ENCODE measurements at places on chromosomes 13 and 19. TPM values are rescaled to one million over a fixed set of nuclear protein-coding genes. Genes with fewer than 3 reads are reported as not detected.

- DNase-seq, result peak; percentile 81
Observed at GRCh38 chr19:33048806-33049676, 15.6 kb downstream of the RHPN2 start.

DNA sequence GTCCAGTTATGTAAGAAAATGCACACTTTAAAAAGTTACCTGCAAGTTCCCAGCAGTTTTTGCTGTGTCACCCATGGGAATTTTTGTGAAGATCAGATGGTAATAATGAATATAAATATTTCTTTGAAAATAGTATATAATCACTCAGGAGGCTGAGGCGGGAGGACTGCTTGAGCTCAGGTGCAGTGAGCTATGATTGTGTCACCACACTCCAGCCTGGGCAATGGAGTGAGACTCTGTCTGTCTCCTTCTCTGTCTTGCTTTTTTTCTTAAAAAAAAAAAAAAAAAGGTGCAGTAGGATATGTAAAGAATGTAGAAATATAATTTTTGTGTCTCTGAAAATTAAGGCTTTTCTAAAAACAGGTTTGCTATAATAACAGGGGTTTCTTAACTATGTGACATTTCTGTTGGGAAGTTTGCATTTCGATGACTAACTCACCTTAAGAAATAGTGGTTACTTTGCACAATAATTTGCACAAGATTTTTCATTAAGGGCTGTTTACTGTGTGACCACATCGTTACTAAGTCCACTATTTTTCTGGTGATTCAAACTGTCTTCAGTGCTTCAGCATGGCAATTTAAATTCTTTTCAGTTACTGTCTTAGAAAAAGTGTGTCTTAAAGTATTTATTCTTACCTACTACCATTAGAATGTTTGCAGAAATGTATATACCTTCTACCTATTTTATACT lies 37.3 kb downstream of the DNAJC3 start:
- DNase-seq, result no peak

GRCh38 chr13:45280751-45281634 lies 60.0 kb downstream of the TPT1 start:
- peak; percentile 56 for DNase-seq

DNA sequence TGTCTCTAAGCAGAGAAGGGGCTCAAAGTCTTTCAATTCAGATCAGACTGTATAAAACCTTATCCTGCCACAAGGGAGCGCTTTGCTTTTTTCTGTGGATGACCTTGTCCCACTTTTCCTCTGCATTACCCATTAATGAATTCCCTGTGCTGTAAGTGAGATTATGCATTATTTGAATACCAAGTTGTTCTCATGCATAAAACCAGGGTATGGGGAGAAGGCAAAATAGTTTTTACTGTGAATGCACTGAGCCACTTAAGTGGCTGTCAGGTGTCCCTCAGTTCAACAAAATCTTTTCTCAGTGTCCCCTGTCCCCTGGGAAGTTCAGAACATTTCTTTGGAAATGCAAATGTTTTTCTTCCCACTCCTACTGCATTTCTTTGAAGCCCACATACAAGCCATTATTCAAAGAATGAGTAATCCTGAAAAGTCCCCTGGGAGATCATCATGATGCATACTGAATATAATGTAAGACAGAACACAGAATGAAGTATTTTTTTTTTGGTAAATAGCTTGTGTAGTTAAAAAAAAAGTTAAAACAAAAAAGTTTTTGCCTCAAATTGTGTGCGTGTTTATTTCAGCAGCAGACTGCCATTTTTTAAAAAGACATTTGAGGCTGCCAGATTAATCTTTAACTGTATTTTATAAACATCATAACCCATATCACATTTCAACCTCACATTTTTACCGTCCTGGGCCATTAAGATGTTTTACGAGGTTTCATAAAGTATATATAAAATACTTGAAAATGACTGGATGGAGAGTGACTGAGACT lies 506.7 kb upstream of the PCDH9 start:
- peak; percentile 38 for DNase-seq

DNA sequence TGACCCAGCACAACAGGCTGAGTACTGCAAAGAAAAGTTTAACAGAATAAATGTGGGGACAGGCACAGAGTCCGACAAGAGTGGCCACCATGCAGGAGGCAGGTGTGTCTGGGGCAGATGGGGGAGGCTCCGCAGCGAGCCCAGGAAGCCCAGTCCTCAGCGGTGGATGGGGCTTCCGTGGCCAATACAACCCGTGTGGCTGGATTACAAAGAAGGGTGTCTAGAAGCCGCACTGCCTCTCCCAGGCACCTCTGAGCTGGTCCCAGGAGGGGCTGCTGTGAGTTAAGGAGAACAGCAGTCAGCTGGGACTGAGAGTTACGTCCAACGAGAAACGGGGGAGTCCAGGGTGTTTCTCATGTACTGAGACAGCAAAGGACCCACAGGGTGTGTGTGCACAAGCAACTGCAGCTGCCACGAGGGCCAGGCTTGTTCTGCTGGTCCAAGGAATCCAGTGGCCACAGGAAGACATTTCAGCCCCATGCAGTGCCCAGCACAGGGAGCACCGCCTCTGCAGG lies 70.2 kb downstream of the SPACA7 start:
- DNase-seq, result no peak

GRCh38 chr13:83622422-83622784 lies 259.9 kb downstream of the SLITRK1 start:
- DNase-seq, result no peak

DNA sequence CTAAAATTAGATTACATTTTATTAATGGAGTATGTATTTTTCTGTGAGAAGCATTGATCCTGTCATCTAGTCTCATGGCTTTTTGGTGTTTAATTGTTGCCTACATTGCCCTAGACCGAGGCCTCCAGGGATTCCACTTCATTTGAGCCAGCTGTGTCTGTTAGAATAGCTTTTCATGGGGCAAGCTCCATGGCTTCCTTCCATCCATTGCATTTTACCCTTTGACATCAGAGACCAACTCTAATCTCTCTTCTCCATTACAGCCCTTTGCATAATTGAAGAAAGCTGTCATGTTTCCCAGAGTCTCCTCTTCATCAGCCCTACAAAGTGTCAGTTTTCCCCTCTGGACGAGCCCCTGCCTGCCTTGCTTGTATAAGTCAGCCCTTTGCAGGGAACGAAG lies 70.6 kb downstream of the MTUS2 start:
- DNase-seq, result no peak

DNA sequence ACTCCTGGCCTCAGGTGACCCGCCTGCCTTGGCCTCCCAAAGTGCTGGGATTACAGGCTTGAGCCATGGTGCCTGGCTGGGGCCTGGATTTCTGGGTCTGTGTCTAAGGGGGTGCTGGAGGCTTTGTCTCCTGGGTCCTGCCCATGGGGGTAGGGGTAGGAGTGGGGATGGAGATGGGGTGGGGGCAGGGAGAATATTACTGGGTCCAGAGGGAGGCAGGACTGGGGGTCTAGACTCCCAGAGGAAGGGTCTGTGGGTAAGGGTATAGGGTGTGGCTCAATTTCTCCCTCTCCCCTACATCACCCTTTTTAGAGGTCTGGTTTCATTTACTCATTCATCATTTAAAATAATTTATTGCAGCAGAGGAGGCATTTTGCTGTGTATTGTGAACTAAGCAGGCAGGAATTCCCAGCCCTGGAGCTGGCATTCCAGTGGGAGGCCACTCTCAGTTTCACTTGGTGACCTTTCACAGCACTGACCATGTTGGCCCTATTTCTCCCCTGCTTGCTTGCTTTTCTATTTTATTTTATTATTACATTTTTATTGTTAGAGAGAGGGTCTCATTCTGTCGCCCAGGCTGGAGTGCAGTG lies 810 bp upstream of the NFKBID start:
- no peak for DNase-seq

DNA sequence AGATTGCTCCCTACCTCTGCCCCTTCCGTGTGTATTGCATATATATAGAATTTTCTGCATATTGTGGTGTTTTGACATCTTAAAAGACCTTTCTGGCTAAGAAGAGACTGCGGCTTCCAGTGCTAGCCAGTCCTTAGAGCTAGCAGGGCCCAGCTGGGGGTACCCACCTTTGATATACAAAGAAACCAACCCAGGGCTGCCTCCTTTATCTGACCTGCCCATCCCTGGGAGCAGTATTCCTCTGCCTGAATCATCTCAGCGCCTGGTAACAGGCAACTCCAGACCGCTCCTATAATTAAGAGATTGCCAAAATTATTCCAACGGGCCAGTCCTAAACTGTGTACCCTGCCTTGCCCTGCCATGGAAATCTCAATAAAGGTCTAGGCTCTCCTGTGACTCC lies 186.3 kb upstream of the RNF113B start:
- no peak for DNase-seq

DNA sequence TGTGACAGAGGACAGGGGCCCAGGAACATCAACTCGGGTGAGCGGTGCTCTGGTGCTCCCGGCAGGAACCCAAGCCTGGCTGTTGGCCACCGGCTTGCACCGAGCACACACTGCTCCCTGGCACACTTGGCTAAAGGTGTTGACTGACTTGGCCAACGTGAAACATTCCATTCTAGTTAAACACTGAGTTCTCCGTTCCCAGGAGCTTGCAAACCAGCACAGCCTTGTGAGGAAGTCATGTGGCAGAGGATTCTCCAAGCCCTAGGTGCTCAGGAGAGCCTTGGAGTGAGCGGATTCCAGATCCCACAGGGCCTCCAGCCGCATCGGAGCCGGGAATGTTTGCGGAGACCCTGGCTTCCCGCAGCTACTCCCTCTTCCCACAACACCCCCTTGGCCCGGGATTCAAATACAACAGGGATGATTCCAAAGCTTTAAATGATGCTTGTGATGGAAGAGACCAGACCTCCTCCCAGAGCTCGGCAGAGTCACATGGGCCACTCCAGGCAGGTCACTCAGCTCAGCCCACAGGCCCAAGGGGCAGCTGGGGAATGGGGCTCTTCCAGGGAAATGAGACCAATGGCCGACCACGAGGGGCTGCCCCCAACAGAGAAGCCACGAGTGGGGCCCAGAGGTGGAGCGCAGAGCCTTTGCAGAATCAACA lies 2.9 kb downstream of the C13orf46 start:
- no peak for DNase-seq

GRCh38 chr19:4916292-4917082 lies 7.2 kb downstream of the UHRF1 start:
- no peak for DNase-seq

DNA sequence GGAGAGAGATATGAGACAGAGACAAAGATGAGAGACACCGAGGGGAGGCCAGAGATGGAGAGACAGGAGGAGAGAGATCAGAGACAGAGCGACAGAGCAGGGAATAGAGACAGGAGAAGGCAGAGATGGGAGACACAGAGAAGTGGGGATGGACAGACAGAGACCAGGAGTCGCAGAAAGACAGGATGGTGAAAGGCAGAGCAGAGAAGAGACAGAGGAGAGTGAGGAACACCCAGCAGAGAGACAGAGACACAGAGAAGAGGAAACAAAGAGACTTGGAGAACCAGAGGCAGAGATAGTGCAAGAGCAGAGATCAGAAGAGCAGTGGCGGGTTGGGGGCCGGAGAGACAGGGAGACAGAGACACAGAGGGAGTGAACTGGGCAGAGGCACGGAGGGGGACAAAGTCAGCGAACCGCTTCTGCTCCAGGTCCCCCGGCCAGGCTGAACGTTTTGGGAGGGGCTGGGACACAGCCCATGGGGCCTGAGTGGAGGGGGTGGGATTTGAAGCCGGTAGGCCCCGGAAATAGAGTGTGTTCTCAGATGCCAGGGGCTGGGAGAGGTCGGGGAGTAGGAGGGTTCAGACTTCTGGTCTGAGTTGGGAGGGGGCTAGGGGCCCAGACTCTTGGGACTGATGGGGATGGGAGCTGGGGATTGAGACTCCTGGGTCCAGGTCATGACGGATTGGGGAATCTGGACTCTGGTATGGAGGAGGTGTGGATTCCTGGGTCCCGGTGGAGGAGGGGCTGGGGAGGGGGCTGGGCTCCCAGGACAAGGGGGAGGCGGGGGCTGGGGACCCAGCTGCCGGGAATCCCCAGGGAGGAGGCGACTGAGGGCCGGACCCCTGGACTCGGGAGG lies 654 bp downstream of the ZNF579 start:
- peak; percentile 48 for DNase-seq

DNA sequence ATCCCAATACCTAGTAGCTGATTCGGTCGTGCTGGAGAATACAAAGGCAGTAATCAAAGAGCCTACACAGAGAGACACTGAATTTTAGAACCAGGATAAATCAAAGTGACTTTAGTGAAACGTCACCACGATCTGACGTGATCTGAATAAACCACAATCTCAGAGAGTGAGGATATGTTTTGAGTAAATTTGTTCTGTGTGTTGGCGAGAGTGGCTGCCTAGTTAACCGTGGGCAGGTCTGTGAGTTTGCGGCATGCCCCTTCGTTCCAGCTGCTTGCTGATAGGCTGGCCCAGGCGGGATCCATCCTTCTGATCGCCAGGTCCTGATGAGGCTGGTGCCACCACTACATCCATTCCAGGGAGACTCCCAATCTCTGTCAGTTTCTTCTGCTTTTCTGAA lies 40.4 kb downstream of the LRCH1 start:
- DNase-seq, result no peak

GRCh38 chr13:104937881-104938280 lies 1597.6 kb downstream of the EFNB2 start:
- no peak for DNase-seq

DNA sequence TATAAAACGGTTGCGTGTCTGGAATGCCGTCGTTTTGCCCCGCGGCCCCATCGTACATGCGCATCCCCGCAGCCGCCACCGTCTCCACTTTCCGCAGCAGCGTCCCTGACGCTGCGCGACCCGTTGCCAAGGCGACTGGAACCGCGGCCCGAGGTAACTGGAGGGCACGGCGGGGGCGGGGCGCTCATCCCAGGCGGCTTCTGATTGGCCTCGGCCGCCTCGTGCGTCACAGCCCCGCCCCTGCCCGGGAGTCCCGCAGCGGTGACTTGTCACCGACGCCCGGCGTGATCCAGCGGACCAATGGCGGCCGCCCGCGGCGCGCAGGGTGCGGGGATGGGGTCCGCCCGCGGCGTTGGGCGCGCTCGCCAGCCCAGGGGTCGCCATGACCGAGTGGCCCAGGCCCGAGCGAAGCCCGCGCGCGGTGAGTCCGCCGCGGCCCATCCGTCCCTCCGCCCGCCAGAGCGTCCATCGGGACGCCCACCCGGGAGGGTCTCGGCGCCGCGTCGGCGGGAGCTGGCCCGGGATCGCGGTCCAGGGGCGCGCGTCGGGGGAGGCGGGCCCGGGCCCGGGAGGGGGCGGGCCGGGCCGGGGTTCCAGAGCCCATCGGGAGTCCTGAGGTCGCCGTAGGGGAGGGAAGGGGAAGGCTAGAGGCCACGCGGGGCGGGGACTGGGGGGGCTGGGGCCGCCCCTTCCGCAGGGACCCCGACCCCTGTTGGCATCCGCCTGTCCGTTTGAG lies at the start of gene ZSCAN1:
TSS of gene ZSCAN1 (plus strand) at position 285 of the 736 bp plus-strand sequence. CDS start 3,812 bp downstream, outside the sequence.
- no peak for DNase-seq

The KRTDAP gene
- total RNA-seq, result not detected

The FCER2 gene
- total RNA-seq, result not detected

The ZNF667 gene
- total RNA-seq, result not detected

The WDR88 gene
- 0.37 TPM for total RNA-seq

The ETHE1 gene
- total RNA-seq, result 42.5 TPM

The OR7C1 gene
- total RNA-seq, result not detected

The KLK15 gene
- total RNA-seq, result not detected

The ITGBL1 gene
- not detected for total RNA-seq

All from Caco-2 (cell line).